Activated naive CD8-positive, alpha-beta T cell treated with anti-CD3 and anti-CD28 coated beads, Interleukin-2, amount 10 ng/mL, durations not matched to agents 7 days and 5 days (primary cell): ENCODE measurements at places on chromosomes 13 and 19. TPM values are rescaled to one million over a fixed set of nuclear protein-coding genes. Genes with fewer than 3 reads are reported as not detected.

The FAM83E gene
- 2.7 TPM for total RNA-seq

The CEACAM8 gene
- not detected for total RNA-seq

The MIA gene
- total RNA-seq, result 3.0 TPM

The CBLC gene
- not detected for total RNA-seq

The RASAL3 gene
- 168 TPM for total RNA-seq

The NEK3 gene
- 2.1 TPM for total RNA-seq

The SULT2B1 gene
- total RNA-seq, result not detected

The KANK2 gene
- 7.9 TPM for total RNA-seq

The CCDC70 gene
- not detected for total RNA-seq

The AKAP8L gene
- total RNA-seq, result 146 TPM

The IFNL1 gene
- total RNA-seq, result not detected

The PEAK3 gene
- 0.14 TPM for total RNA-seq

The VAV1 gene
- 108 TPM for total RNA-seq

The ANKRD24 gene
- 1.7 TPM for total RNA-seq

The KASH5 gene
- total RNA-seq, result not detected

The KDELR1 gene
- 75.8 TPM for total RNA-seq

The SLAIN1 gene
- total RNA-seq, result 31.1 TPM

The KLK12 gene
- total RNA-seq, result not detected

The ZNF528 gene
- 31.7 TPM for total RNA-seq

The ZNF285 gene
- 3.9 TPM for total RNA-seq
